Right cardiac atrium (tissue), 5 donors: ENCODE measurements at places on chromosomes 6 and 20.

DNA sequence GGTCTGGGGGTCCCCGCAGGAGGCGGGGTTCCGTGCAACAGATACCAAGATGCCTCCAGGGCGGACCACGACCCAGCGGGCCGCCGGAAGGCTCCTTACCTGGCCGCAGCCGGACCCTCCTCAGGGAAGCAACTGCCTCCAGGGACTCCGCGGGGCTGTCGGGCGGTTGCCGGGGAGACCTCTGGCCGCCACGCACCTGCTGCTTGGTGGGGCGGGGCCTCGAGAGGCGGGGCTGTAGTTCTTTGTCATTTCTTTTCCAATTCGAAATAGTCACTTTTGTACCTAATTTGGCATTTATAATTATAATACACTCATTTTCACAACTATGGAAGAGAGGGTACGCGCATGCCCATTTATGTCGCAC, 647 bp downstream of the AK9 start:
- DNase-seq: peak; percentile 40

- DNase-seq: no peak
Observed at GRCh38 chr6:69007781-69008180, 372.7 kb downstream of the ADGRB3 start.

- no peak for DNase-seq
Observed at GRCh38 chr20:64224351-64225170, 31.0 kb upstream of the PCMTD2 start.

DNA sequence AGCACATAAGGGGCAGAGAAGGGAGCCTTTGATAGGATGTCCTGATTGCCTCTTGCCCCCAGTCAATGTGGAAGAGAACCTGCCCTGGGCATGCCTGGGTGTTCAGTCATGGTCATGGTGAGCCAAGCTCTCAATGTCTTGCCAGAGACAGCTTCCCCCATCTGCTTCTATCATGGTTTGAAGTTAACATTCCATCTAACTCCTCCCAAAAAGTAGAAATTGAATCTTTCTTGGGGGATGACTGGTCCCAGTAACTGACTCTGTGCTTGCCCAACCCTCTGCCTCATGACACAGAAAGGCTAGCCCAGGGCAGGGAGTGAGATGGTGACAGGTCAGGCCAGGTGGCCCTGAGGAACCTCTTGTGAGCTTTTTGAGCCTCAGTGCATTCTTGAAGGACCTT, 60.1 kb downstream of the ADTRP start:
- DNase-seq: no peak

DNA sequence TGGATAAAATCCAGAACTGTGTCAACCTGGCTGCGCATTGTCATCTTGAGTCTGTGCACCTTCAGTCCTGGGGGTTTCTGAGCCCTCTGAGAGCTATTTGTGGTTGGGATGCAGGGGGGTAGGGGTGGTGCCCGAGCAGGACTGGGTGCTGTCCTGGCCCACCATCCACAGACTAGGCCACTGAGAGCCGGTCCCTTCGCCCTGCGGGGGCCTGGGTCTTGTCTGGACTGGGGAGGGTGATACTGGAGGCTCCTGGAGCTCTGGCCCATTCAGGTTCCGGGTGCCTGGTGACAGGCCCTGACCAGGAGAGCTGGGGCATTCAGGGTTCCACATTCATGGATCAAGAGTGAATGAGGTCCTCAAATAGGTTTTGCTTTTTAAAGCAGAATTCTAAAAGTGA, 20.9 kb downstream of the SPDEF start:
- DNase-seq: no peak

- DNase-seq: peak; percentile 98
Observed at GRCh38 chr6:149454346-149454848, 30.4 kb downstream of the ZC3H12D start.
